ENCODE measurements at places on chromosomes 7 and 10. TPM values are rescaled to one million over a fixed set of nuclear protein-coding genes. Genes with fewer than 3 reads are reported as not detected.

NOM1 gene
- 16.9 TPM for total RNA-seq

- DNase-seq: no peak
- no peak overlapping the region for H3K4me3 ChIP-seq
- H3K27ac ChIP-seq: peak overlapping the region; percentile 79
Observed at GRCh38 chr10:5467207-5467535, 32.2 kb downstream of the CALML5 start.

CCM2 gene
- total RNA-seq: 45.7 TPM

HYAL4 gene
- not detected for total RNA-seq

DNA sequence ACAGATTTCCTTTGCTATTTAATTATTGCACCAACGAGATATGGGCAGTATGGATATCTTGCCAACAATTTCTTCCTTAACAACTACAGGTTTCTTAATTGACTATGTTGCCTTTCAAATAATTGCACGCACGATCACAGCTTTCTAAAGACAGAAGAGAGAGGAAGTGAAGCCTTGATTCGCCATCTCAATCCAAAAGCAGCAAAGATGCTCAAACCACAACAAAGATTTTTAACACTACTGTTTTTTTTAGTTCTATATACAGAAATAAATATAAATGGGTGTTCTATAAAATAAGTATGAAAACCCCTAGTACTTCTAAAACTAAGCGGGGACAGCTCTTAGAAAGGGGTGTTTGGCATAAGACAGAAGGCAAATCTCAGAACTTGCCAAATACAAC lies 251.3 kb downstream of the SFMBT2 start:
- H3K36me3 ChIP-seq: peaks cover 29% of the 10 kb centered on the region
- DNase-seq: no peak
- H3K4me1 ChIP-seq: no peaks in the 10 kb centered on the region

DNA sequence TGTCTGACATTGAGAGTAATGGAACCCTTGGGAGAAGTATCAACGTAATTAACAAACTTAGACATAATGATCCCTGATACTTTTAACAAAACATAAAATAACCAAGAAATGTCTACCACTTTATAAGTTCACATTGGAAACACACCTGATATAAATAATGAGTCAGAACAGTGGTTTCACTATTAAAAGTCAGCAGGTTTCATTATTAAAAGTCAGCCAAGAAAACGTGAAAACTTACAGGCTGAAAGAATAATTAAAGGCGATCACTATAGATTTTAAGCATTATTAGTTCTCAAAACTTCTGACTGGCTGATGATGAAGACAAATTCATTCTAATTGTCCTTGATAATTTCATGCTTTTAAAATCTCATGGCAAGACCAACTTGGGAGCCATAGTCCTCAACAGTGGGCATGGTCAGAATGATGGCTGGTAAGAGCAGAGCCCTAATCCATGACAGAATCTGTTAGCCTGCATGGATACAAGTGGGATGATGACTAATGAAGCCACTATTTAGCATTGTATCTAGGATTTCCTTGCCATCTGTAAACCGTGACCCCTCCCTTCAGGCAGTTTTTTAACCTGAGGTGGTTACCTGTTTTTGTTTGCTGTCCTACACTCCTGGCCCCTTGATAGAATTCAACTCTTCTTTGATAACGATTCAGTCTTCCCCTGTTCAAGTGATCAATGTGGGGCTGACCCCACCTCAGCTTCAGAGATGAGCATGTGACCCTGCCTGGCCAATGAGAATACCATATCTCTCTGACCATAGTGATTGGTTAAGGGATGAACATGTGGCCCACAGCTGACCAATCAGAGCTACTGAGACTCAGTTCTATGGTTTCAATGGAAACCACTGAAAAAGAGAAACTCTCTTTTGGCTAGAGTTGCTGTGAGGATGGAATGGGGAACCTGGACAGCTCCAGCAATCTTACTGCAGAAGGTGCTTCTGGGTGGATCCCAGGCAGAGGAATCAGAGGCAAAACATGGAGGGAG lies 151.0 kb downstream of the PLPP4 start:
- no peak overlapping the region for H3K4me3 ChIP-seq
- H3K4me1 ChIP-seq: no peaks in the 10 kb centered on the region
- H3K27ac ChIP-seq: no peak overlapping the region
- no peaks in the 10 kb centered on the region for H3K36me3 ChIP-seq
- DNase-seq: no peak
- H3K27me3 ChIP-seq: no peaks in the 10 kb centered on the region

Measured in lower lobe of right lung (tissue), 2 donors.